NCI-H748 treated with DMSO at 0.1 percent for 48 hours (cell line): ENCODE measurements at places on chromosomes 12 and 14.

- DNase-seq = no peak
Measured at GRCh38 chr14:61471297-61472005, 150.1 kb downstream of the PRKCH start.

DNA sequence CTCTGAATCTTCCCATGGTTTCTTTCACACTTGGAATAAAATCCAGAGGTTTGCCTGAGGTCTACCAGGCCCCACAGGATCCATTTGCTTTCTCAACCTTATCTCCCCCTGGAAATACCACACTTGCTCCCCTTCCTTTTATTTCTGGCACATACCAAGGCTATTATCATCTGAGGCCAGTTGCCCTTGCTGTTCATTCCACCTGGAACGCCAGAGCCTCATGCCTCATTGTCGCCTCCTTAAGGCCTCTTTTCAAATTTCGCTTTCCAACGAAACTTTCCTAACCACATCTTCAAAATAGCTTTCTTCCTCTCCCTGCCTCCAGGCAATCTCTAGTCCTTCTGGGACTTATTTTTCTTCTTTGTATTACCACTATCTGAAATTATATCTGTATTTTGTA, 11.2 kb upstream of the LRIG3 start:
- DNase-seq = no peak

- DNase-seq = no peak
Measured at GRCh38 chr14:30129807-30130206, 202.2 kb upstream of the PRKD1 start.

DNA sequence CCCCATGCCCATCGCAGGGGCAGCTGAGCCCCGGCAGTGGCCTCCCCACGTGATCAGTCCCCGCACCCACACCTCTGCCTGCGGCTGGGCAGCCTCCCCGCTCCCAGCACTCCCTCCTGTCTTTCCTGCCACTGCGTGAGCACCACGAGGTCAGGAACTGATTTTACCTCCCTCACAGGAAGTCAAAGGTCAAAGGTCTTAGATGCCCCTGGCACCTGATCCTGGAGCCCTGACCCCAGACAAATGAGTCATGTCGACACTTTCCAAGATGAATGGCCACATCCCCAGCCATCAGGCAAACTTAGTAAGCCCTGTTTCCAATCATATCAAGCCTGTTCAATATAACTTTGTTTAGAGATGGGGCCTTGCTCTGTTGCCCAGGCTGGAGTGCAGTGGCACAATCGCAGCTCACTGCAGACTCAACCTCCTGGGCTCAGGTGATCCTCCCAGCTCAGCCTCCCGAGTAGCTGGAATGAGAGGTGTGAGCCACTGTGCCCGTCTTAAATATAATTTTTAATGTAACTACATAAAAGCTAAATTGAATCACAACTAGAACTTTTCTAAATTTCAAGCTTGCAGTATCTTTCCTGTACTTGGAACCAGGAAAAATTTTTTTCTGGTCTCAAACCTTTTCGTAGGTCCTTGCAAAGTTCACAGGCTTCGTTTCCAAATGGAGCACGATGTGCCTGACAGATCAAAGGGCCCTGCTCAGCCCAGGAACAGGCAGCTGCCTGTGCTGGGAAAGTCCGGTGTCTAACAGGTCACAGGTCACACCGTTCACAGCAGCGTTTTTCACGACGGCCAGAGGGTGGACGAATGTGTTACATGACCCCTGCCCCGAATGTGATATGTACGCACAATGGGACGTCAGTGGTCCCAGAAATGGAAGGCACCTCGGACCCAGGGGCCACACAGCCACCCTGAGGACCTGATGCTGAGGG, 1.9 kb downstream of the LRCOL1 start:
- no peak for DNase-seq

- no peak for DNase-seq
Measured at GRCh38 chr12:56629459-56630179, 507 bp downstream of the BAZ2A start.

- DNase-seq = no peak
Measured at GRCh38 chr14:99242816-99243721, 28.9 kb downstream of the BCL11B start.

DNA sequence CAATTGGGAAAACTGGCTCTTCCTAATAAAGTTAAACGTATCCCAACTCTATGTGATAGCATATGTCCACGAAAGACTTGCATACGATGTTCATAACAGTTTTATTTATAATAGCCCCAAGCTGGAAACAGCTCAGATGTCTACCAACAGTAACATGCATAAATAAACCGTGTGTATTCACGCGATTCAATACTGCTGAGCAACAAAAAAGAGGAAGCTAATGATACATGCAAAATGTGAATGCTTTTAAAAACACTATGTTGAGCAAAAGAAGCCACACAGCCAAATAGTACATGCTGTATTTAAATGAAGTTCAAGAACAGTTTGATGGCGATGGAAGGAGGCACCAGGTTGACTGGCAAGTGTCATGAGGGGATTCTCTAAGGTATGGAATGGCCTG, 55.7 kb downstream of the TRIM9 start:
- no peak for DNase-seq

GRCh38 chr12:132167611-132168310, 23.5 kb downstream of the NOC4L start:
- DNase-seq = no peak

- DNase-seq = no peak
Measured at GRCh38 chr14:92844204-92844603, 50.1 kb downstream of the GOLGA5 start.
